Mesothelial cell of epicardium (in vitro differentiated cells): ENCODE measurements at places on chromosomes 7 and 10. TPM values are rescaled to one million over a fixed set of nuclear protein-coding genes. Genes with fewer than 3 reads are reported as not detected.

GRCh38 chr7:80760292-80760691 is 121.8 kb downstream of the CD36 start:
- DNase-seq, result no peak
- peaks cover 54% of the 10 kb centered on the region for H3K4me1 ChIP-seq
- no peaks in the 10 kb centered on the region for H3K27me3 ChIP-seq
- H3K4me3 ChIP-seq, result peak overlapping the region; percentile 31

The VGF gene
- 0.35 to 0.38 TPM (median 0.36 TPM) in 3 replicates for total RNA-seq

GRCh38 chr7:114364151-114364550 is 50.5 kb upstream of the FOXP2 start:
- DNase-seq, result no peak
- H3K4me3 ChIP-seq, result no peak overlapping the region
- peaks cover 4% of the 10 kb centered on the region for H3K36me3 ChIP-seq
- H3K27ac ChIP-seq, result no peak overlapping the region
- peaks cover 6% of the 10 kb centered on the region for H3K4me1 ChIP-seq
- peaks cover 1% of the 10 kb centered on the region for H3K27me3 ChIP-seq

- no peak overlapping the region for H3K27ac ChIP-seq
- no peak for DNase-seq
- no peaks in the 10 kb centered on the region for H3K36me3 ChIP-seq
- H3K4me1 ChIP-seq, result peaks cover 14% of the 10 kb centered on the region
These were observed 29.3 kb downstream of the PRSS2 start for GRCh38 chr7:142800088-142800487.

The HTR5A gene
- not detected in 3 replicates for total RNA-seq

The GPNMB gene
- total RNA-seq, result 2.1 to 2.7 TPM (median 2.2 TPM) in 3 replicates

GRCh38 chr10:24355056-24355688 is 146.2 kb downstream of the KIAA1217 start:
- H3K27ac ChIP-seq, result peak overlapping the region; percentile 28
- DNase-seq, result no peak
- H3K36me3 ChIP-seq, result peaks cover 5% of the 10 kb centered on the region
- H3K4me3 ChIP-seq, result no peak overlapping the region
- H3K27me3 ChIP-seq, result no peaks in the 10 kb centered on the region
- peaks cover 67% of the 10 kb centered on the region for H3K4me1 ChIP-seq
